Posterior vena cava (tissue), 2 donors: ENCODE measurements at places on chromosomes 5 and 9. TPM values are rescaled to one million over a fixed set of nuclear protein-coding genes. Genes with fewer than 3 reads are reported as not detected.
A peak's percentile ranks its signal among the peaks of the same experiment; 100 is the strongest.

The FCHSD1 gene
- total RNA-seq, result 11.6 TPM

The SH3PXD2B gene
- total RNA-seq, result 114 TPM

The SLC26A2 gene
- total RNA-seq, result 11.3 TPM

The CAAP1 gene
- 12.2 TPM for total RNA-seq

The KIAA0825 gene
- total RNA-seq, result 4.7 TPM

The ARID3C gene
- total RNA-seq, result not detected

The BNC2 gene
- 61.2 TPM for total RNA-seq

The MYOT gene
- total RNA-seq, result 12.3 TPM

The GARIN3 gene
- not detected for total RNA-seq

The PKD2L2 gene
- total RNA-seq, result 0.29 TPM

The SLC9A3 gene
- 0.69 TPM for total RNA-seq

GRCh38 chr5:127919006-127919796 is 164.4 kb upstream of the SLC12A2 start:
- no peak for DNase-seq

GRCh38 chr5:912280-913091 is 19.8 kb downstream of the TRIP13 start:
- DNase-seq, result peak; percentile 68

- DNase-seq, result no peak
Observed at GRCh38 chr5:91146905-91147600, 236.1 kb downstream of the ARRDC3 start.

DNA sequence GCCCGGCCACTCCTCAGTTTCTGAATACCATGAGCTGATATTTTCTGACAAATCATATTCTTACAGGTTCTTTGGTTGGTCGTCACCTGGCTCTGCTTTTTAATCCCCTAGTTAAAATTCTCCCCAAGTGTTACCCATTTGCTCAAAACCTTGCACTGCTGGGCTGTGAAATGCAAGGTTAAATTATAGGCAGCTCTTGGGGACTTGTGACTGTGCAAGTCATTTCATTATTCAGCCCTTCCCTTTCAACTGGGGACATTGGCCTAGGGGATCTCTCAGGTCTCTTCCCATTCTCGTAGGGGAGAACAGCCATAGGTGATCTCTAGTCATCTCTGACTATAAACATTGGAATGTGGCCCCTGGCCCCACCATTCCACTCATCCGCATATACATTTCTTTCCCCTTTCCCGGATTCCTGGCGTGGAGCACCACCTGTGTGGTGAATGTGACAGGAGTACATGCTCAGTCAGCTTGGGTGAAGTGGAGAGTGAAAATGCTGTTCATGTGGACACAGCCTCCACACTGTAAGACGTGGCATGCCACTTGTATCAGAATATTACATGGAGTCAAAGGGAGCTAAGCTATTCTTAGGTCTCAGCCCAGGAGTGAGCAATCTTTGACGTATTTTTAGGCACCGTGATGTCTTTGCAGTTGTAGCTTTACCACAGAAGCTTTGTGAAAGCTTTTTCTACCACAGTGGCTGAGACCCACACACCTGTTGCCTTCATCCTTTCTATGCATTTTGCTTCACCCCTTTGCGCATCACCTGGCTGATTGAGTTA is 386.7 kb downstream of the KDM4C start:
- DNase-seq, result no peak

DNA sequence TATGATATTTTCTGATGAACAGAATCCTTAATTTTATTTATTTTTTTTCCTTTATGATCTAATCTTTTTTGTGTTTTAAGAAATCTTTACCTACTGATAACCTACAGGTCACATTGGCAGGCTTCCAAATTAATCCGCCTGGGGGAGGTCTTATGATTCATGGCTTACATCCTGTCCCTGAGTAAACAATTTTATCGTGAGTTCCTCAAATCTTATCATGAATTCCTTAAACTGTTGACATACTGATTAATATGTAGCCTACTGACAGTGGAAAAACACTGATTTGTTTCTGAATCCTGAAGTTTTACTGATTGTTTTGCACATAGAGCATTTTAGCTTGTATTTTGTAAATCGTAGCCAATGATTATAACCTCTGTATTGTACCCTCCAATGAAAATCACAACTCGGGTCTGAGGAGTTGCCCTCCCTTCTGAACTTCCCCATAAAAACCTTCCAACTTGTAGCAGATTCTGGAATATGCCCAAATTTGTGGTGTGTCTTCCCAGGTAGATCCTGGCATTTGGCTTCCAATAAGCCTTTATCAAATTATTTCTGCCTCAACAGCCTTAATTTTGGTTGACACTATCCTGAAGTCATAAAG is 105.6 kb downstream of the VCAN start:
- no peak for DNase-seq

- DNase-seq, result no peak
Observed at GRCh38 chr9:81595887-81596543, 93.3 kb downstream of the TLE1 start.

DNA sequence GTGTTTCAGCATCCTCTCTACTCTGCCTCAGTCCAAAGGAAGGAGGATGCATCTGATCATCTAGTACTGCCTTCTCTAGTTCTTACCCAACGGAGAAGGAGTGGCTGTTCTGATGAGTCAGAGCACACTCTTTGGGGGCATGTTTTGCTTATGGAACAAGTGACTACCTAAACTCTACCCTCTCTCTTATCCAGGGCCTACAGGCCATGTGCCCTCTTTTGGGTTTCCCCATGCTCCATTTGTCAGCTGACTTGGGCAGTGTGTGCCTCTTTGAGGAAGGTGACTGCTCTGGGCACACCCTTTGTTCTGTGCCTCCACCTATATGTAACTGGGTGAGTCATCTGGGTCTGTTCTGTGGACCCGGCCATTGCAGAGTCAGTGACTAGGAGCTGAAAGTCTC is 89.6 kb upstream of the BNC2 start:
- DNase-seq, result no peak

- no peak for DNase-seq
Observed at GRCh38 chr5:5505815-5506214, 83.3 kb downstream of the ICE1 start.

- DNase-seq, result no peak
Observed at GRCh38 chr9:134575901-134576176, 65.8 kb upstream of the COL5A1 start.

DNA sequence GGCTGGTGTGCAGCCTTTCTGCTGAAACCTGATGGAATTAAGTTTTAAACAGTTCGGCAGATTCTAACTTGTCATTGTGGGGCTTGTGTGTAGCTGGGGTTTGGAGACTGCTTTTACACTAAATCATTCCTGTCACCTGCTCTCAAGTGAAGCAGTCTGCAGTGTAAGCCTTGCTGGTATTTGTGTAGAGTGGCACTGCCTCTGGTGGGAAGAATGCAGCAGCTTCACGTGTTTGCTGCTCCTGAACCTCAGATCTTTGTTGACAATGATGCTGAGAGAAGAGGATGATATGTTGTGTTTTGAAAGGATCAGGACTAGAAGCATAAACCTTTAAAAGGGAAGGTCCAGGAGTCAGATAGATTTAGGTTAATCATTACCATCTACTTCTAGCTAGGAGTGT is 88.1 kb downstream of the KDM4C start:
- no peak for DNase-seq

DNA sequence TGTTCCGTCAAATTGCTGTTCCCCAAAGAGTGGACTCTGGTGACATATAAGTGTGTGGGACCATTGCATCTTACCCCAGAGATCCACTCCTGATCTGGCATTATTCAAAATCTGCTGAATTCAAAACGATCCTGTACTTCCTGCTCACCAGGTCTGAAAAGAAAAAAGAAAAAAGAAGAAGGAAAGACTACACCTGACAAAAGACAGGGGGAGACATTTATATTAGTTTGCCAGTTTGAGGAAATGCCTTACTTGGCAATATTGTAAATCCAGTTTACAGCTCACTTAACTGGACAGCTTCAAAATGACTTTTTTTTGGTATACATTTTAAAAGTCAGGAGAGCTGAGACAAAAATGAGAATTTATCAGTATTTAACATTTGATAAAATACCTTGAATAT is 15.0 kb upstream of the GRHPR start:
- DNase-seq, result no peak

GRCh38 chr9:83934569-83935275 is 13.5 kb upstream of the KIF27 start:
- DNase-seq, result no peak

DNA sequence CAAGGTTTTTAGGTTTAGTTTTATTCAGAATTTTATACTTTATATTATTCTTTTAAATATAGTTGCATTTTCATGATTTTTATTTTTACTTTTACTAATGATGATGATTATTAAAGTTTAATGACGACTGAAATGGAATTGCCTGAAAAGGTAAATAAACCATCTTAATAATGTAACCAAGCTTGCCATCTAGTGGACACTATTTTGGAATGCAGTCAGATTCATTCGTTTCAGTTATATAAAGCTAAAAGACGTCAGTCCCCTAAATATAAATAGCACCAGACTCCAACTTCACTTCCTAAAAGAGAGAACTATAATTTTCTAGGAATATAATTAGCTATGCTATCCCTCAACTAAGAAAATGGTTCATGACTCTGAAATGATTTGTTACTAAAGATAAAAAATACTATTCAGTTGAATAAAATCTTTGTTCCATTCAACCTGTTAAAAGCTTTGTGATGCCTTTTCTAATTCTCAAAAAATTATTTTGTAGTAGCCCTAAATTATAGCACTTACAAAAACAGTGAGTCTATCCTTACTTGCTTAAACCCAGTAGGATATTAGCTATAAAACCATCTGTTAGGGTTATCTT is 19.9 kb downstream of the ABITRAM start:
- DNase-seq, result no peak

GRCh38 chr5:156126716-156127115 is 200.2 kb upstream of the SGCD start:
- DNase-seq, result no peak

DNA sequence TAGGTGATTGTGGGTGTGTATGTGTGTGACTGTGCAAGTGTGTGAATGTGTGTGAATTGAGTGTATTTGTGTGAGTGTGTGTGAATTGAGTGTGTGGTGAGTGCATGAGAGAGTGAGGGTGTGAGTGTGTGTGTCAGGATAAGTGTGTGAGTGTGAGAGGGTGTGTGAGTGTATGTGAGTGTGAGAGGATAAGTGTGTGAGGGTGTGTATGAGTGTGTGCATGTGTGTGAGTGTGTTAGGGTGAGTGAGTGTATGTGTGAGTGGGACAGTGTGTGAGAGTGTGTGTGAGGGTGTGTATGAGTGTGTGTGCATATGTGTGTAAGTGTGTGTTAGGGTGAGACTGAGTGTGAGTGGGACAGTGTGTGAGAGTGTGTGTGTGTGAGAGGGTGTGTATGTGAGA is 21.7 kb downstream of the GPRIN1 start:
- DNase-seq, result no peak

DNA sequence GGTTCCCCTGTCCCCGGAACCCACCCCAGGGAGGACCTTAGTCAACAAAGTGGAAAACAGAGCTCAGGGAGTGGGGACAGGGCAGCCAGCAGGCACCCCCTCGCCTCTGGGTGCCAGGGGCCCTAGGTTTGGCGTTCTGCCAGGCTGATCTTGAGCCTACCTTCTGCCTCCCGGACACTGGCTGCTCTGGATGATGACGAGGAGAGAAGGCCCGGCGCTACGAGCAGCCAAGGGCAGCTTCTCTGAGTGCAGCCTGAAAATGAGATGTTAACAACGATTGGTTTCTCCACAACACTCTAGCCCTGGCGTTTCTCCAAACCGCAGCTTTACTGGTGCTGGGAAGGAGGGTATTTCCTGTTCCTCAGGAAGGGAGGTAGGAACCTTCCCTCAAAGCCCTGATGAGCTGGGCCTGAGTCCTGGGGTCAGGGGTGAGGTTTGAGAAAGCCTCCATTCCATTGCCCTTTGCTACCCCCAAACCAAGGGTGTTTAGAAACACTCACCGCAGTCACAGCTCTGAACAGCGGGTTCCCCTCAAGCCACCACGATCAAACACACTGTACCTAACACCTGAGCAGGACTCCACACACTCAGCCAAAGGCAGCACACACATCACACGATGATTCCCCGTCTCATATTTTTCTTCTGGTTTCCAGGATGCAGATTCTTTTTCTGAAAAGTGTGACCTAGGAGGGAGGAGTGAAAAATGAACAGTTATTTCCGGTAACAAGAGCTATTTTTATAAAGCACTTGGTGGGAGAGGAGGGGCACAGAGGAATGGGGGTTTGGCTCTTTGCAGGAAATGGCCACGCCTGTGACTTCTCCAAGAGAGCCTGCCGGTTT is at the start of gene STING1:
Gene STING1 (minus strand): TSS at position 709 of the 840 bp plus-strand sequence. CDS start 1,054 bp downstream, outside the sequence.
- peak; percentile 95 for DNase-seq

DNA sequence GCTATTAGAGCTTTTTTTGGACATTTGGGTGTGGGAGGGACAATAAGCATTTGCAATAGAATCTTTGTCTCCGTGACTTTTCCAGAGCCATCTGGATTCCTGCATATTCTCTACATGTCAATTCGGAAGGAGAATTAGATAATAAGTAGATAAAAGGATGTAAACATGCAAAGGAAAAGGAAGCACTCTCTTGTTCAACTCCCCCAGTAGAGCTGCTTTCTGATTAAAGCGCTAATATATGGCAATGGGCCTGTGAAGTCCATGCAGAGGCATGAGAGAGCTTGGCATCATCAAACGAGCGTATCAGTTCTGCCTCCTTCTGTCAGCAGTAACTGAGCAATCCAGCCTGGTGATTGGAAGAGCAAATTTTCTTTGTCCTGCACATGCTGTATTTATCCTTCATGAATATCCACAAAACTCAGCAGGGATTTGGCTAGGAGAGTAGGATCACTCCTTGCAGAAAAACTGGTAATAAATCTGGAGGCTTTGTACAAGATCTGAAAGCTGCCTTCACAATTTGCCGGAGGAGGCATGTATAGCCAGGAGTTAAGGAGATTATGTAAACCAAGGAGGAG is 1752.9 kb downstream of the MAT2B start:
- no peak for DNase-seq

DNA sequence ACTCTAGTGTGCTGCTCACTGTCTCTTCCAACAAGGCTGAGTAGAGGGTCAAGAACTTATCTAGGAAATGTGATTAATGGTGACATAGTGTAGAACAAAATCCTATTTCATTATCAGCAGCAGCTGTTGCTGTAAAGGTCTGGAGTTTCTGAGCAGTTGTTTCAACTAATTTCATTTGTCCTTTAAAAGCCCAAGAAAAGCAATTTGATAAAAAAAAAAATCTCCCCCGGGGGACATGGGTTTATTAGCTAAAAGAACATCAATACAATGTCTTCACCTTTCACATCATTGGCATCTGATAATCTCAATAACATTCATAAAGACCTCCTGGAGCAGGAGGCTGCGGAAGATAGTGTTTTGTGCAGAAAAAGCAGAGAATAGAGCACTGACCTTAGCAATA is 468.1 kb downstream of the KCTD16 start:
- DNase-seq, result no peak

GRCh38 chr5:124906339-124907097 is 160.1 kb upstream of the ZNF608 start:
- DNase-seq, result no peak

- no peak for DNase-seq
Observed at GRCh38 chr5:73962801-73963425, 336.9 kb downstream of the ARHGEF28 start.

GRCh38 chr5:72383280-72383679 is 63.1 kb downstream of the PTCD2 start:
- DNase-seq, result no peak

DNA sequence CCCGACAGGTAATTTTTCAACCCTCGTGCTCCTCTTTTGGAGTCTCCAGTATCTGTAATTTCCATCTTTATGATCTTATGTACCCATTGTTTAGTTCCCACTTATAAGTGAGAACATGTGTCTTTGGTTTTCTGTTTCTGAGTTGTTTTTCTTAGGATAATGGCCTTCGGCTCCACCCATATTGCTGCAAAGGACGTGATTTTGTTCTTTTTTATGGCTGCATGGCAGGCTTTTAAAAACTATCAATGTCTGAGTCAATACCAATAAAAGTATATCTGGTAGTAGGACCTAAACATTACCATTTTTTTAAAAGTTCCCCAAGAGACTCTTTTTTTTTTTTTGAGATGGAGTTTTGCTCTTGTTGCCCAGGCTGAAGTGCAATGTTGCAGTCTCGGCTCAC is 3.9 kb upstream of the SLC26A2 start:
- no peak for DNase-seq
